ENCODE measurements at places on chromosomes 4 and X. TPM values are rescaled to one million over a fixed set of nuclear protein-coding genes. Genes with fewer than 3 reads are reported as not detected.

The CT45A10 gene
- 0.29 TPM for total RNA-seq

The GIMD1 gene
- total RNA-seq, result not detected

The AKAP4 gene
- not detected for total RNA-seq

The AMBN gene
- not detected for total RNA-seq

The NPFFR2 gene
- not detected for total RNA-seq

The VCX3A gene
- not detected for total RNA-seq

The SCD5 gene
- total RNA-seq, result 8.1 TPM

The STPG2 gene
- total RNA-seq, result not detected

The NKX3-2 gene
- 0.17 TPM for total RNA-seq

The BCLAF3 gene
- total RNA-seq, result 2.7 TPM

The TMEM47 gene
- total RNA-seq, result 0.77 TPM

The SEC24D gene
- total RNA-seq, result 16.5 TPM

The ZNF732 gene
- total RNA-seq, result not detected

The IL3RA gene
- total RNA-seq, result 0.31 TPM

The RTL9 gene
- total RNA-seq, result 0.08 TPM

The POU4F2 gene
- total RNA-seq, result not detected

The TLR3 gene
- 0.37 TPM for total RNA-seq

The PTCHD1 gene
- not detected for total RNA-seq

The RPA4 gene
- total RNA-seq, result 0.17 TPM

The ZNF674 gene
- 2.7 TPM for total RNA-seq

The TBC1D8B gene
- total RNA-seq, result 1.4 TPM

The GPR50 gene
- 0.22 TPM for total RNA-seq

Data from A549 treated with CpdA at 1 μM for 4 hours (cell line).